ENCODE measurements at places on chromosomes 11 and 22. TPM values are rescaled to one million over a fixed set of nuclear protein-coding genes. Genes with fewer than 3 reads are reported as not detected.

SLC22A12 gene
- not detected for total RNA-seq

DNA sequence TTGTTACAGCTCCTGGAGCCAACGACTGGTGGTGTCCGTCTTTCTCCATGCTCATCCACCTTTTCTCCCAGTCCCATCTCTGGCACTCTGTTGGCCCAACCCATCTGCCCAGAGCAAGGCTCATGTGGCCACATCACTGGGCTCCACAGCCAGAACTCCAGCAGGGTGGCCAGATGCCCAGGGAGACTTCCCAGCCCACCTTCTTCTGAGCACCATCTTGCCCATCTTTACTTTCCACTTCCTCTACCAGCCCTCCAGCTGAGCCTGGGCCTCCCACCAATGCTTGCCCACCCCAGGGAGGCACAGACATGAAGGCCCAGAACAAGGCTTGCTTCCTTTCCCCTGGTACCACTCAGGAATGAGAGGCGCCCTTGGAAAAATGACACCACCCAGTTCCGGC is 116.8 kb downstream of the BUD13 start:
- no peak for DNase-seq

DNA sequence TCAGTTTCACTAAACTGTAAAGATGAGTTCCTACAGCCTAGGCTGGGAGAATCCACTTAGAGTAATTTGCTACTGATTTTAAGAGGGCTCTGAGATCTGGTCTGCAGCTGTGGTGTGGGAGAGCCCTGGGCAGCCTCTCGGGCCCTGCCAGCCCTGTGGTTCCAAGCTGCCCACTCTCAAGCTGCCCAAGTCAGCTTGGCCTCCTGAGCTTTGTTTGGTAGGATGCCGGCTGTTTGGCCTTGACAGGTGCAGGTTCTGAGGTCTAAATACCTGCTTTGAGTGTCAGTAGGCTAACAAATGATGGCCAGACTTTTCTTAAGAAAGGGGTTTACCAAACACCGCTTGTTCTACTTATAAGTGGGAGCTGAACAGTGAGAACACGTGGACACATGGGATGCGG is 133.3 kb upstream of the TTC12 start:
- DNase-seq, result no peak

SLC22A8 gene
- total RNA-seq, result not detected

DNA sequence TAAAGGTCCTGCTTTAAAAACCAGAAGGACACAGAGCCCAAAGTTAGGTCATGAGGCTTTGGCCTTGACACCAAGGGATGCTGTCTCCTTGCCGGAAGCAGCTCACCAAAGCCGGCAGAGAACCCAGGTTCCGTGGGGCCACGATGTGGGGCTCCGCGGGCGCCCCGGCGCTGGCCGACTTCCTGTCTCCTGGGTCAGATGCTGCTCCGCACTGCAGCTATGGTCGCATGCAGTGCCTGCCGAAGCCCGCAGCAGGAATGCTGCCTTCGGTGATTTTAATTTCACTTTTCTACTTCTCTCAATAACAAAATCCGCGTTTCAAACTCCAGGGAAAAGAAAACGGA is 454 bp upstream of the OTUB1 start:
- DNase-seq, result peak; percentile 85

DNA sequence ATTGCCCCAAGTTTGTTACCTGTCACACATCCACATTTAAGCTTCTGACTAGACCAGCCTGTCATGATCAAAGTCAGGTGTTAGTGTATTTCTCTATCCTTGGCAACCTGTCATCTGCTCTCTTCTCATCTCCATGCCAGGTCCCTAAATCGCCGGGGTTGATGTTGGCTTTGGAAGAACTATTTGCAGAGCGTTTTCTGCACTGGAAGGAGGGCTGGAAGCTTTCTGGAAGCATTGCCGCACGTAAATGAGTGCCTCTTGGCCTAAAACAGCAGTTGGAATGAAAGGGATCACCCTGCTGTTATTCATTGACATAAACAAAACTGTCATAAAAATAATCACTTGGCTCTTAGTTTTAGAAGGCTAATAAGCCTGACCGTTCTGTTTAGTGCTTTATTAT is 1.4 kb downstream of the TTC12 start:
- no peak for DNase-seq

DNA sequence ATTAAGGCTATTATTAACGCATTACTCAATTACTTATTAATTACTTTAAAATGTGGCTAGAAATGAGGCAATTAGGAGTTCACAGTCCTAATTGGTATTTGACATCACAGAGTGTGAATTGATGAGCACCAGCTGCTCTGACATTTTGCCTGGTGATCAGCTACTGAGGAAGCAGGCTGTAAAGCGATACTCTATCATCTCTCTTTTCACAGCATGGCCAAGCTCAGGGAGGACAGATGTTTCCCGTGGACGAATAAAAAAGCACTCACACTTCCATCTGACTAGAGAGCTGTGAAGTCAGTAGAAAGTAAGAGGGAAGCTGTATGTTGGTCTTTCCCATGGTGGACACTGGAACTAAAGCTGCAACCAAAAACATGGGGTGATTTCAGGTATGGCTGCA is 29.1 kb upstream of the SYT9 start:
- DNase-seq, result no peak

GRCh38 chr11:75474240-75474639 is 41.2 kb upstream of the KLHL35 start:
- DNase-seq, result no peak

DNA sequence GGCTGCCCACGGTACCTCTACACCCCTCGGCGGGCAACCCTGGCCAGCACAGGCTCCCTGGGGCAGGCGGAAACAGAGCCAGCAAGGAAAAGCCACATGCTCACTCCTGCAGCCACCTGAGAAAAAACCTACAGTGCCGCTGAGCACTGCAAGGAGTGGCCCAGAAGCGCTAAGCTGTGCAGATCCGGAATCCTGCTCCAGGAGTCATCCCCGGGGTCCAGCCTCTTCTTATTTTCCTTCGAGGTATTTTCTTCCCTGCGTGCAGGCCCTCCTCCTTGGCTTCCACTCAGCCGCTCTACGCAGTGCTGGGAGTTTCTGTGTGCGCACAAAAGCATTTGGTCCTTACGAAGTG is 81.0 kb downstream of the TRMU start:
- DNase-seq, result no peak

DNA sequence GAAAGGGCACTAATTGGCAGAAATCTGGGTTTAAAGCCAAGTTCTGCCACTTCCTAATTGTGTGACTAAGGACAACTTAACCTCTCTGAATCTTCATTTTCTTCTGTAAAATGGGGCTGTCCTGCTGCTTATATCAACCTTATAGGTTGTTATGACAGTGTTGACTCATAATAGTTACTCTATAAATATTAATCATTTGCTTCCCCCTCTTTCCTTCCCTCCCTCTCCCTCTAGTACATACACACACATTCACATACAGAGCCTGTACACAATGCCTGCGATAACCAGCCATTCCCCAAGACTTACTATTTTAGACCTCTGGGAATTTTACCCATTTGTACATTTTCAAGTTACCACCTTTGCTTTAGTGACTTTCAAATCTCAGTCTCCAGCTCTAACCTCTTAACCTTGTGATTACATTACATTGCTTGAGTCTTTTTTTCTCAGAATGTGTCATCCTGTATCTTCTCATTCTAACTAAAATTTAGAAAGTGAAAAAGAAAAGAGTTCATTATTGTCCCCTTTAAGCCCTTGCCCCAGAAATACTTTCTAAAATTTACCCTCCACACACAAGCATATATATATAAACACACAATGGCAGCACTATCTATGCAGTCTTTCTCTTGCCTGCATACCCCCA is 31.9 kb downstream of the GDPD4 start:
- no peak for DNase-seq

DNA sequence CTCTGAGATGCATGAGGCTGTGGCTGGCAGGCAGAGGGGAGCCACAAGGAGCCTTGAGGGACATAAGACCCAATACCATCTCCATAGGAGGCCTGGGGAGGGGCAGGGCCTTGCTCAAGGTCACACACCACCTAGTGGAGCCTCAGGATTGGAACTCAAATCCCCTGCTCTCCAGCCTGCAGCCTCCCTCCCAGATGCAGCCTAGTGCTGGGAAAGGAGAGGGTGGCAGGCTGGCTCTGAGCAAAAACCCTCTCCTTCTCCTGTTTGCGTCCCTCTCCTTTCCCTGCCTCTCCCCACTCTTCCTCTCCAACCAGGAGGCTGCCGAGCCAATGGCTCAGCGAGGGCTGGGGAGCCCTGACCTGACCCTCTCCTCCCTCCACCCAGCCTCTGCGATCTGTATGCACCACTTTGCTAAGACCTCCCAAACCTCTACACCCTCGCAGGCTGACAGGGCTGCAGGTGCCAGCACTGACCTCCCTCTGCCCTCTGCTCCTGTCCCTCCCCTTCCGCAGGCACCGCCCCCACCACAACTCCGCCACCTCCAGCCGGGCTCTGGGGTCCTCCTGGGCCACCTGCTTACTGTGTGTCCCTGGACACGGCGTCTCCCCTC is 14.7 kb downstream of the IGLL1 start:
- no peak for DNase-seq

INPP5J gene
- total RNA-seq, result not detected

DNA sequence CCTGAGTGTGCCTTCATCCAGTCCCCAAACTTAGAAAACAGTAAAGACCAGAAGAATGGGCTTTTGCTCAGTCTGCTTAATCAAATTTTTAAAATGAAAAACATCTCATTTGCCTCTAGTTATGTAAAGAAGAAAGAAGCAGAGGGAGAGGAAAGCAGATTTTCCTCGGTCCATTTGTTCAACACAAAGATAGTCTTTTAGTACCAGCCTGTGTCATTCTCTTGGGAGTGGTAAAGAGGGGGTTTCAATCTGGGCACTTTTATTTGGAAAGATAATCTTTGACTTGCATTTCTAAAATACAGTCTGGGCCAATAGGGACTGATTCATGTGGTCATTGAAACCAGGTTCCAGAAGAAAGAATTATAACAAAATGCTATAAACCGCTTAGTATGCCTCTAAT is 29.5 kb downstream of the KREMEN1 start:
- no peak for DNase-seq

GRCh38 chr11:93849751-93850593 is 446 bp downstream of the VSTM5 start:
- DNase-seq, result no peak

DNA sequence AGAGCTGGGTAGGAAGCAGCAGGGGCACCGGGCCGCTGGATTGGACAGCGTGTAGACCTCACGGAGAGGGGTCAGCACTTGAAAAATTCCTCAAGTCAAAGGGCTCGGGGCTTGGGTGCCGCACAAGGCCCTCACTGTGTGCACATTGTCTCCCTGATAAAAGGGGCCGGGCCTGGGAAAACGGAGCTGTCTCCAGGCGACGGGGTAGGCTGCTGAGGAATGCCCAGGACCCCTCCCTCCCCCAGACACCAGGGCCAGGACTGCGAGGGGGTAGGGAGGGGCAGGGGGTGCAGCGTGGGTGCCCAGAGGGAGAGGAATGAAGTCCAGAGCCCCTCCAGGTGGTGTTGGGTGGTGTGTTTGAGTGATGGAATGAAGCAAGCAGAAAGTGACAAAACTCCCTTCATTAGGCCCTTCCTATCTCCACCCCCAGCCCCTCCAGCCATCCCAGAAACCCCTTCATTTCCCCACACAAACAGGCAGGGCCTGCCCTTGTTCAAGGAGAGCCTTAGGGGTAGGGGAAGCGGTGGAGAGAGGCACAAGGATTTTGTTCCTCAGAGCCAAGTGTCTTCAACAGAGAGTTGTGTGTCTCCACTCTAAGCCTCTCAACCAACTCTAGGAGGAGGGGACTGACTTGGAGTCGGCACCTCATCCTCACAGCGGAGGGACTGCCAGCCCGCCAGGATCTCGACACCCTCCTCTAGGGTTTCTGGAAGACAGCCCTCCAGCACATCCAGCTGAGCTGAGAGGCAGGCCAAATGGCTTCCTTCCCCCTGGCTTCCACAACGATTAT is 63.9 kb downstream of the SYN3 start:
- no peak for DNase-seq

GRCh38 chr11:2202900-2203439 is 31.4 kb upstream of the TH start:
- DNase-seq, result no peak

DNA sequence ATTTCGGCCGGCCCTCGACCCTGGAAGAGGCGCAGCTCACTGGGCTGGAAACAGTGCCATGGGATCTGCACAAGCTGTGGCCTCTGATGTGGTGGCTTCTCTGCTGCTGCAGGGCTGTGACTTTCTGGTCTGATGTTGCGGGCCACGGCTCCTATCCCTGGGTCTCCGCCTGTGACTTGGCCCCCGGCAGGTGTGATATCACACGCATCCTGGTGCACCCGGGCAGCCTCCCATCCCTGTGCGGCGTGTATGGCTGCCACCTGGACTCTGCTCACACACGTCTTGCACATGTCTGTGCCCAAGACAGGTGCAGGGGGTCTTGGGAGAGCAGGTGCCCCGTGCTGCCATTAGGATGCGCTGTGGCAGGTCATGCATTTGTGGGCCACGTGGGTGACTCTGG is 31.1 kb downstream of the GRAMD4 start:
- no peak for DNase-seq

- peak; percentile 28 for DNase-seq
Observed at GRCh38 chr11:76293189-76293631, 86.9 kb upstream of the WNT11 start.

DNA sequence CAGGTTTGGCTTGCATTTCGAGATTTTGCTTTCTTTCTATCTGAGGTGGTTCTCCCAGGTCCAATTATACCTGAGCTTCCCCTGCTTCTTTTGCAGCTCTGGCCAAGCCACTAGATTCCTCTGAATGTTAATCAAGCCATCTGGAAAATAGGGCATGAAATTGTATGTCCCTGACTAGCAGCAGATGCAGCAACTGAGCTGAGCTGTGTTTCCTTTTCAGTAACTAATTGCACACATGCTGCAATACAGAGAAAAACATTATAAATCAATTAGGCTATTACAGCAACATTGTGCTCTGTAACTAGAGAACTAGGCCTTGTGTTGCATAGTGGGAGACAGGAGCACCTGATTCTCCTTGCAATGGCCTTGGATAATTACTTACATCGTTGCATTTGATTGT is 408.3 kb downstream of the ETS1 start:
- DNase-seq, result no peak

DNA sequence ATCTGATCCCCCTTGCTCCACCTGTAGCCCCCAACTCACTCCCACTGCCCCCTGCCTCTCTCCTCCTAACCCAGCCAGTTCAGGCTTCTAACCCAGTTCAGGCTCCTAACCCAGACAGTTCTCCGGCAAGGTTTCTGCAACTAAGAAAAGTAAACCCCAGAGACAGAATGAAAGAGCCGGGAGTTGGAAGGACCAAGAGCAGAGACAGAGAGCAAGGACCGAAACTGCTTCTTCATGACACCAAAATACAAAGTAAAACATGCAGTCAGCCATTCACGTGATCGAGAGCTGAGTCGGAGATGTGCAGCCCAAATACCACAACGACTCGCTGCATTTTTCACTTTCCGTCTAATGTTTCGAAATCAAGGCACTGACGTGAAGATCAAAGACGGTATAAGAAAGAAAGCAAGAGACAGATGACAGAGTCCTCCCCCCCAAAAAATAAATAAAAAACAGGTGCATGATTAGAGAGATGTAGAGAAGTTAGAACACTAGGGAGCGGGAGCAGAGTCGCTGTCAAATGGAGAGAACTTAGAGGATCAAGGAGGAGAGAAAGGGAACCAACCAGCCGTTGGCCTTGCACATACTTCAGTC is 884 bp downstream of the IL10RA start:
- DNase-seq, result peak; percentile 76

GPHA2 gene
- total RNA-seq, result not detected

NPTXR gene
- total RNA-seq, result 1.3 TPM
